ENCODE measurements at places on chromosomes 1 and 21.

GRCh38 chr1:8864713-8865344 is 13.7 kb downstream of the ENO1 start:
- no peak for DNase-seq

GRCh38 chr1:182431278-182431677 is 18.7 kb upstream of the RGSL1 start:
- no peak for DNase-seq

DNA sequence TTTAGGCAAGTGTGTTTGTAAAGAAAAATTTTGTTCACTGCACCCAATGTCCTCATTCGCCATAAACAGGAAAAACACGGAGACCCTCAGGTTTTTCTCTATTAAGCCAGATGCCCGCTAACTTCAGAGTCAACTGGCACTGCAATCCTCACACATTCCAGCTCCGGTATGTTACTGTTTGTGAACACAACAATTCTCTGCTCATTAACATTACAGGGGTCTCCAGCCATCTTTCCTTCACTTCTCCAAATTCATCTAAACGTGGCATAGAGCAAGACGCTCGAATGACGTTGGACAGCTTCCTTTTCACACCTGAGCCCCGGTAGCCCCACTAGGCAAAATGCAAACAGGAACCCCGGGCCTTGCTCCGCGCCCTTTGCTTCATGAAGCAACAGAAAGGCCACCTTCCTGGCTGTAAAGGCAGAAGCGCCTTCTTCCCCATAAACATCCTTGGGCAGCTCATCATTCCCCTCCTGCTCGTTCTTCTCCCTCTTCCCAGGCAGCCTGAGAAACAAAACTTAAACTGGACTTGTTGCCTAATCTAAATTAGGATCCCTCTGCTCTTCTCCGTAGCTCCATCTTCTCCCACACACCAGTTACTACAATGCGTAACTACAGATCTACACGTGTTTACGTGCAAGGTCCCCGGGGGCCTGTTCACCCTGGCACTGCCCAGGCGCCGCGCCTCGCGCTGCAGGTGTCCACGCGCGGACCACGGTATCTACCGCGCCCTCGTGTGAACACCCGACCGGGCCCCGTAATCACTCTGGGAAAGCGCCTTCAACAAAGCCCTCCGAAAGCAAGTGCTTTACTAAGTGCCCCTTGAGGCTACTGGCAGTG is 1.2 kb downstream of the LBR start:
- peak; percentile 31 for DNase-seq

GRCh38 chr1:177067752-177068410 is 96.6 kb downstream of the ASTN1 start:
- no peak for DNase-seq

- no peak for DNase-seq
Measured at GRCh38 chr1:247218121-247218651, 37.7 kb upstream of the VN1R5 start.

- DNase-seq, result no peak
Measured at GRCh38 chr1:93937997-93938396, 28.8 kb upstream of the GCLM start.

- no peak for DNase-seq
Measured at GRCh38 chr1:185916861-185917260, 182.7 kb downstream of the HMCN1 start.

GRCh38 chr1:44021156-44021555 is 10.1 kb downstream of the SLC6A9 start:
- DNase-seq, result no peak

- no peak for DNase-seq
Measured at GRCh38 chr1:114691061-114691460, 4.3 kb downstream of the AMPD1 start.

- DNase-seq, result peak; percentile 17
Measured at GRCh38 chr1:175000697-175001187, 995 bp downstream of the CACYBP start.

GRCh38 chr1:15949453-15950245 is 26.3 kb downstream of the ZBTB17 start:
- peak; percentile 96 for DNase-seq

DNA sequence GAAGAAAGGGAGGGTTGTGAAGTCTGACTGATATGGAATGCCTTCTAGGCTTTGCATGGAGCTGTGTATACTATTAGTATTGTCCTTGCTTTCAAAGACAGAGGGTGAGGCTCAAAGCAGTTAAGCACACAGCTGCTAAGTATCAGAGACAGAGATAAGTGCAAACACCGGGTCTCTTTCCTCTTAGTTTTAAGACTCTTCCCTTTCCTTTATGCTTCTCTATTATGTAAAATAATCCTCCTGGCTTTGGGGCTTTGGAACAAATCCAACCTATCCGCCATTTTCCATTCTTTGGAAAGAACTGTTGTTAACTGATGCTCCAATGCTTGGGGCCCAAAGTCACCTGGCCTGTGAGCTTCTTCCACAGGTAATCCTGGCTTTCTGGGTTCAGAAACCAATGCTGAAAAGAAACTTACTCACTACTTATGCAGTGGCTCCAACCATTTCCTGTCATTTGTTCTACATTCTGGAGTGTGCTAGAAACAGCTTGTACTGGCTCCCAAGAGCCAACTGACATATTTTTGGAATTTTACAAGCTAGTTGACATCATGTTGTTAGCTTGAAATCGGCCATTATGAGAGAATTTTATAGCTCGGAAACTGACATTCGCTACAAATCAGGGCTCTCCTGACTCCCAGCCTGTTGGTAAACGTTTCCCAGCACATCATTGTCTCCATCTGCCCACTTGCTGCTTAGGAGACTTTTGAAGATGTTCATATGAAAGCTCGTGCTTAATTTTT is 67.5 kb downstream of the DNTTIP2 start:
- no peak for DNase-seq

DNA sequence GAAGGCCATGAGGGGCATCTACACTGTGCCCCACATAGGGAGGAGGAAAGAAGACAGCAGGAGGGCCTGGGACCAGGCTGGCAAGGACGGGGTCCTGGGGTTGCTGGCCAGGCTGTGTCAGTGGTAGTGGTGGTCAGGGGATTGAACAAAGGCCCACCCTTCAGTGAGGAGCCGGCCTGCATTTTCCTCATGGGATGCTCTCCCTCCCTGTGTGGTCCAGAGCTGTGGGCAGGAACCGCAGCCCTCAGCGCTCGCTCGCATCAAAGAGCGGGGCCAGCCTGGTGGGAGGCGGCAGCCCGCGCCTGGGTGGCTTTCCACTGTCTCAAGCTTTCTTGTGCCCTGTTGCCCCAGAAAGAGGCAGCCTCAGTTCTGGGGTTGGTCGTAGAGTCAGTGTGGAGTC is 24.8 kb downstream of the LHX4 start:
- DNase-seq, result no peak

DNA sequence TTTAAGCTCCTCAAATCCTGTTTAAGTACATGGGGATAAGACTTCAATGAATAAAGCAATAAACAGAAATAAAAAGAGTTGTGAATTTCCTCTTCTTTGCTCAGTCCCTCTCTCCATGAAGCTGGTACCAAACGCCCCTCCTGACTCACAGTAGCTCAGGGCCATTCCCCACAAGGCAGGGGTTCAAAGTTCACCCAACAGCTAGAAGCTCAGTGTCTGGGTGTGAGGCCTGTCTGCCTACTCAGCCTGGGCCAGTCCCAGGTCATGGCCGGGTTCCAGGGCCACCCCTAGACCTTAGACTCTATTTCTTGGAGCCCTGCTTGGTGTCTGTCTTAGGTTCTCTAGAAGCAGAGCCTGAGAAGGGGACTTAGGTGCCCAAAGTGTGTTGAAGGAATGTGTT is 251.5 kb downstream of the GRIK3 start:
- DNase-seq, result no peak

GRCh38 chr1:245688536-245689453 is 534.0 kb downstream of the KIF26B start:
- no peak for DNase-seq

- peak; percentile 7 for DNase-seq
Measured at GRCh38 chr1:156524481-156524869, 23.9 kb upstream of the MEF2D start.

DNA sequence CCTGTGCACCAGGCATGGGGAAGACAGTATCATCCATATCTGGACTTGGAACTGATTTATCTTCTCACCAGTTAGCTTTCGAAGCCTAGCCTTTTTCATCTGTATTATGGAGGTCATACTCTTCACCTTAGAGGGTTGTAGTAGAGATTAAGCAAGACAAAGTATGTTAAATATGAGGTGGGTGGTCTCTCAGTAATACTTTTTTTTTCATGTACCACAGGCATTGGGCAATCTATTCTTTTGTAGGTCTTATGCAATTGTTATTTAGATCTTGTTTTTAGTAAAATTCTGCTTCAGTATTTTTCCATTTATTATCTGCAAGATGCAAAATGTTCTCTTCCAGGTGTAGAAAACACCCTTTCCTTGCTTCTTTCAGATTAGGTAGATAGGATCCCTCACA is 35.2 kb upstream of the OR2B11 start:
- DNase-seq, result no peak

- DNase-seq, result no peak
Measured at GRCh38 chr1:94719926-94720793, 100.0 kb upstream of the SLC44A3 start.

GRCh38 chr1:224874775-224875174 is 54.7 kb upstream of the DNAH14 start:
- DNase-seq, result no peak

GRCh38 chr1:245488346-245489129 is 333.8 kb downstream of the KIF26B start:
- DNase-seq, result no peak

DNA sequence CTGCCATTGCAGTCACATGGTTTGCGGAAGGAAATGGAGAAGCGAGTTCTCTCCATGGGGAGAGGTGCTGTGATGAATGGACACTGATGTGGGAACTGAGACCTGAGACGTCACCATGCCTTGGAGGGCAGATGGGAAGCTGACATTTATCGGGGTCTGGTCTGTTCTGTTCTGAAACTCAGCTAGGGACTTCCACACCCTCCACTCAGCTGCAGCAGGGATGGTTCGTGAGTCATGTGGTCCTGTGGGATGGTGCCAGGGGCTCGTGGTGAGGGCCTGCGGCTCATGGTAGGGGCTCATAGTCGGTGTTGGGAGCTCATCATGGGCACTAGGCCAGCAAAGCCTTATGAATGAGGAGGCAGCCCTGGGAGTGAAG is 6.1 kb downstream of the GPR137B start:
- no peak for DNase-seq

- DNase-seq, result peak; percentile 52
Measured at GRCh38 chr21:42609811-42610210, 43.6 kb upstream of the PDE9A start.

GRCh38 chr1:165542647-165543046 is 1.2 kb upstream of the LRRC52 start:
- no peak for DNase-seq
